Glomerular endothelial cell (primary cell): ENCODE measurements at places on chromosomes 7 and 10.

DNA sequence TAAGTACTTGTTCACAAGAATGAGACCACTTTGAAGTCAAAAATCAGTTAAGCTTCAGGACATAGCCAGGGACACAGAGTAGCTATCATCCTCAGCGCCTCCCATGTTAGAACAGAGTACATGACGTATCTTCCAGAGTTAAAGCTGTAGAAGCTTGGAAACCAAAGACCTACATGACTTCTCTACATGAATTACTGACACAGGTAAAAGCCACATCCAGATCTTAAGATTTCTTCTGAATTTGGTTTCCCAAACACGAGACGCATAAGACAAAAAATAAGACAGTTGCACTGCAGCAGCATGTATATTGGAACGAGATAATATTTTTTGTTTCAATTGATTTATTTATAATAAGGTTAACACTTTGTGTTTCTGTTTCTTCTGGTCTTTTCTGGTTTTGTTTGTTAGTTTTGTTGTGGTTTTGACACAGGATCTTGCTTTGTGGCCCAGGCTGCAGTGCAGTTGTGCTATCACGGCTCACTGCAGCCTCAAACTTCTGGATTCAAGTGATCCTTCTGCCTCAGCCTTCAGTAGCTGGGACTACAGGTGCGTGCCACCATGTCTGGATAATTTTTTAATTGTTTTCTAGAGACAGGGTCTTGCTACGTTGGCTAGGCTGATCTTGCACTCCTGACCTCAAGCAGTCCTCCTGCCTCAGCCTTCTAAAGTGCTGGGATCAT lies 10.2 kb upstream of the EPC1 start:
- DNase-seq, result no peak

DNA sequence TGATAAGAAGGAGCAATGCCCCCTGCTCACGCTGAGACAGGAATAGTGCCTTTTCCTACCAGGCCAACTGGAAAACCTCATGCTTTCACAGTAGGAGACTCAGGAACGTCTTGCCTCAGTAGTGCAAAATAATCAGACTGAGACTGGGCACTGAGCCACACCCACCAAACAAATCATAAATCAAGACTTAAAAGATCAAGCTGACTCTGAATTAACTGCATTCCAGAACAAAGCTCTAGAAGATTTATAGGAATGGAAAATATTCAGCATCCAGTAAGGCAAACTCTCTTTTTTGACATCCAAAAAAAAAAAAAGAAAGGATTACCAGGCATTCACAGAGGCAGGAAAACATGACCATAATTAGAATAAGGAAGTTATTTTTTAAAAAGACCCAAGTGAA lies 30.5 kb upstream of the SLC18A3 start:
- DNase-seq, result no peak

GRCh38 chr10:21526188-21526859 lies 842 bp upstream of the SKIDA1 start:
- DNase-seq, result no peak

DNA sequence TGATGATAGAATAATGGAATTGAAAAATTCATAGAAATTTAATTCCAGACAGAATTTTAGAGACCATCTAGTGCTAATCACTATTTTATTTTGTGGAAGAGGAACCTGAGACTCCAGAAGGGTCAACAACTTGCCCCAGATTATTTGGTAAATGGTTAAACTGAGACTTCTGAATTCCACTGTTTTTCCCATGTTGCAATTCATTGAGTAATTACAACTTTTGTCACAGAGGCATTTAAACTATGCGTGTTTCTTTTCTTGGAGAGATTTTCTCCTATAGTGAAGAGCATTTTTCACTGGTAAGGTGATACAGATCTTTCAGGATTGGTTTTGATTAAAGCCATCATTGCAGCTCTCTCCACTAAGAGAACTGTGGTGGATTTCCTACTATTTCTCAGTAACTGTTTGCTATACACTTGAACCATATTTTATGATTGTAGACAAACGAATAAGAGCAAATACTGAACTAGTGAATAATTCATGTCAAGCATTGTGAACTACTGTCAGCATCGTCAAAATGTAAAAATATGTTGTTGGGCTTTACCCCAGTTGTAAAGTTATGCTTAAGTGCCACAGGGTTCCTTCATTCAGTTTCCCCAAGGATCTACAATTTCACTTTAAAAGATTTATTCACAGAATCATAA lies 26.5 kb downstream of the LRGUK start:
- DNase-seq, result no peak

DNA sequence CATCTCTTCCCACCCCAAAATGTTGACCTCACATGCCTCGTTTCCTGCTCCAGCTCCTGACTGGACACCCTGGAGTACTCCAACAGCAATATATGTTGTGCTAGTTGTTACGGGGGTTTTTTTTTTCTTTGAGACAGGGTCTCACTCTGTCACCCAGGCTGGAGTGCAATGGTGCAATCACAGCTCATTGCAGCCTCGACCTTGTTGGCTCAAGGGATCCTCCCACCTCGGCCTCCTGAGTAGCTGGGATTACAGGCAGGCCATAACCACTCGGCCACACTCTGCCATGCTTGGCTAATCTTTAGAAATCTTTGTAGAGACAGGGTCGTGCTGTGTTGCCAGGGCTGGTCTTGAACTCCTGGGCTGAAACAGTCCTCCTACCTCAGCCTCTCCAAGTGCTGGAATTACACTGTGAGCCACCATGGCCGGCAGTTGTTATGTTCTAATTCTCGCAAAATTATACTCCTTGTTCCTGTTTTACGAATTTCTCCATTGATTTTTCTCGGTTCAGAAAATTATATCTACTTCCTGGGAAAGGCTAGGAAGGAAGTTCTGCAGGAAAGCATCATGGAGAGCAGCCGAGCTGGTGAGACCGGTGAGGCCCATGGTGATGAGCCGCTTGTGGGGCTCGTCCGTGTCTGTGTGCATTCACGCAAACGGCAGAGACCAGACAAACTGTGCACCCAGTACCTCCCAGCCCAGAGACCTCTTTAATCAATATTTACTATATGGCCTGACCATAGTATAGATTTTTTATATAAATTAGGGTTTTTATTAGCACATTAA lies 52.4 kb upstream of the DNAJB6 start:
- DNase-seq, result no peak

GRCh38 chr7:7569081-7569527 lies 2.4 kb downstream of the MIOS start:
- no peak for DNase-seq
